ENCODE measurements at places on chromosomes 6 and 20. TPM values are rescaled to one million over a fixed set of nuclear protein-coding genes. Genes with fewer than 3 reads are reported as not detected.
A peak's percentile ranks its signal among the peaks of the same experiment; 100 is the strongest.

- no peak for DNase-seq
- H3K4me3 ChIP-seq: no peak overlapping the region
- H3K27me3 ChIP-seq: no peaks in the 10 kb centered on the region
These were observed 10.1 kb upstream of the ADAM33 start for GRCh38 chr20:3691897-3692296.

The EDN1 gene
- total RNA-seq: 9.0 TPM

DNA sequence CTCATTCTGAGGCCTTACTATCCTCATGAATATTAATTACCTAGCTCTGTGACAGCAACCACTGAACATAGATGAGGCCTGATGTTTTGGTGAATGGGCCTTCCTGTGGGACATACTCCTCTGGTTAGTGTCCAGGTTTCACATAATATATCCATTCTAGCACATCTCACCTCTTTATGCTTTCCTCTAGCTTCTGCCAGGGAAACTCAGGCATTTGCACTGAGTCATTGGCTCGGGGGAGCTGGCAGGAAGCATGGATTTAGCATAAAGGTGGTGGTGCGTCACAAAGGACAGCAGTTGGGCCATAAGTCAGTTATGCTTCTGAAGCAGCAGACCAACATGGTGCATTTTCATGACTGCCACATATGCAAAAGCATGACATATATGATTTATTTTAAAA, 37.5 kb upstream of the TMEM170B start:
- no peak for DNase-seq
- H3K4me1 ChIP-seq: no peaks in the 10 kb centered on the region
- no peaks in the 10 kb centered on the region for H3K27me3 ChIP-seq
- no peak overlapping the region for H3K27ac ChIP-seq
- no peaks in the 10 kb centered on the region for H3K36me3 ChIP-seq

- H3K27me3 ChIP-seq: no peaks in the 10 kb centered on the region
- H3K4me3 ChIP-seq: no peak overlapping the region
- DNase-seq: no peak
- no peaks in the 10 kb centered on the region for H3K36me3 ChIP-seq
These were observed 639.6 kb downstream of the EPHA7 start for GRCh38 chr6:92779746-92780145.

GRCh38 chr20:54472607-54473006, 2.8 kb upstream of the DOK5 start:
- H3K27me3 ChIP-seq: no peaks in the 10 kb centered on the region
- no peak for DNase-seq
- H3K4me3 ChIP-seq: no peak overlapping the region
- no peak overlapping the region for H3K27ac ChIP-seq

The PTK7 gene
- 0.64 TPM for total RNA-seq

The TRIM15 gene
- total RNA-seq: 0.12 TPM

The PRSS35 gene
- total RNA-seq: 0.36 TPM

- no peak overlapping the region for H3K4me3 ChIP-seq
- H3K27me3 ChIP-seq: no peaks in the 10 kb centered on the region
- no peaks in the 10 kb centered on the region for H3K36me3 ChIP-seq
- no peak overlapping the region for H3K27ac ChIP-seq
These were observed 25.0 kb downstream of the ANGPT4 start for GRCh38 chr20:891058-891705.

DNA sequence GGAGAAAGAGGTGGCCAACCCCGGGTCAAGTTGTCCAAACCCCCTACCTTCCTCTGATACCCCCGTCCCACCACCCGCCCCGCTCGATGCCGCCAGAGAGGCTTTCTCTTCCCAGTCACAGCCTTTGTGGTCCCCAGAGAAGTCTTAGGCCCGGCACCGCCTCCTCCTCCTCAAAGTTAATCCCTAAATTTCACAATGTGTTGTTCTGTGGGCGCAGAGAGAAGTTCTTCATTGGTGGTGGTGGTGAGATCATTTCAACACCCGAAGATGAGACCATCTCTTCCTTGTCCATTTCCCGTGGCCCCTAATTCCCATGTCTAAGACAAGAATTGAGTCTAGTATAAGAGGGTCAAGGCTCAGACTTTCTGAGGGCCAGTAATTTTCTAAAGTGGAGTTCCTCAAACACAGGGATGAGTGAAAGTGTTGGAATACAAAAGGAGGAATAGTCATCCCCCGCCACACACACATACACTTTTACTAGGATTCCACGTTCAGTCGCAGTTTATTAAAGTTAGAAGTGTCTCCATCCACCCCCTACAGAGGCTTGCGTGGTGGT, 10.4 kb downstream of the TRIM31 start:
- peaks cover 26% of the 10 kb centered on the region for H3K4me1 ChIP-seq
- H3K36me3 ChIP-seq: no peaks in the 10 kb centered on the region
- H3K27me3 ChIP-seq: peaks cover 43% of the 10 kb centered on the region
- no peak for DNase-seq

DNA sequence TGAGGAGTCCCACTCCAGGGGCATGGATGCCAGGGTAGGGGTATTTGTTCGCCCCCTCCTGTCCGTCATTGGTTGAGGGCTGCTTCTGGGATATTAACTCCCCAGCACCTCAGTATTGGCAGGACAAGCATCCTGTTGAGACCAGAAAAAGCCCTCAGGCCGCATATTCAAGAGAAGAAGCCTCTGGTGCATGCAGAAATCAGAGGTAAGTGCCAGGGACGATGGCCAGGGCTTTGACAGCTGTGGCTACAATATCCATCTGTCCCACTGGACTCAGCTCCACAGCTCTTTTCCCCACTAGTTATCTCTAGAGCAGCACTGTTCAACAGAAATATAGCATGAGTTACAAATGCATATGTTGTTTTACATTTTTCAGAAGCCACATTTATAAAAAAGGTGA, 651.3 kb downstream of the KIF16B start:
- no peak for DNase-seq
- no peaks in the 10 kb centered on the region for H3K4me1 ChIP-seq
- H3K4me3 ChIP-seq: no peak overlapping the region
- H3K27ac ChIP-seq: no peak overlapping the region
- no peaks in the 10 kb centered on the region for H3K36me3 ChIP-seq

DNA sequence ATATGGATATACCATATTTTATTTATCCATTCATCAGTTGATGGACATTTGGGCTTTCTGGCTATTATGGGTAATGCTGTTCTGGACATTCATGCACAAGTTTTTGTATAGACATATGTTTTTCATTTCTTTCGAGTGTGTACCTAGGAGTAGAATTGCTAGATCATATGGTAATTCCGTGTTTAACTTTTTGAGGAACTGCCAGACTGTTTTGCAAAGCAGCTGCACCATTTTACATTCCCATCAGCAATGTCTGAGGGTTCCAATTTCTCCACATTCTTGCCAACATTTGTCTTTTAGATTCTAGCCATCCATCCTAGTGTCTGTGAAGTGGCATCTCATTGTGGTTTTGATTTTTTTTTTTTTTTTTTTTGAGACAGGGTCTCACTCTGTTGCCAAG, 20.8 kb downstream of the SRC start:
- no peak for DNase-seq
- no peaks in the 10 kb centered on the region for H3K4me1 ChIP-seq
- H3K36me3 ChIP-seq: no peaks in the 10 kb centered on the region
- no peak overlapping the region for H3K27ac ChIP-seq
- no peak overlapping the region for H3K4me3 ChIP-seq
- no peaks in the 10 kb centered on the region for H3K27me3 ChIP-seq

GRCh38 chr6:12557765-12558164, 158.8 kb upstream of the PHACTR1 start:
- no peak overlapping the region for H3K27ac ChIP-seq
- H3K4me3 ChIP-seq: no peak overlapping the region
- H3K4me1 ChIP-seq: no peaks in the 10 kb centered on the region

DNA sequence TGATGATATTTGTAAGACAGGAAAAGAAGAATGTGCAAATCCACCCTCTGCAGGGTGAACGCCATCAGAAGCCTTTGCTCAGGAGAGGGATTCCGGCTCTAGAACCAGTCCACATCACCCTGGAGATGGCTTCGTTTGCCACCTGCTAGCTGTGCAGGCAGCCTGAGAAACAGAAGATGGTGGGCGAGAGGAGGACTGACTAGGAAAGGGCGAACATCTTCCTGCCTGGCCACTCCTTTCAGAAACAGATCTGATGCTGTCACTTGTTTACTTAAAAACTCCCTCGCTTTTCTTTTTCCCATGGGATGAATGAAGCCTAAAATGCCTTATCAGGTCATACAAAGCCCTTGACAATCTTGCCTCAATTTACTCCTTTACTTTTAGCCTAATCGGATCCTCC, 1.2 kb downstream of the PTPRA start:
- H3K4me1 ChIP-seq: peaks cover 21% of the 10 kb centered on the region
- no peaks in the 10 kb centered on the region for H3K36me3 ChIP-seq
- peak overlapping the region; percentile 99 for H3K4me3 ChIP-seq
- H3K27me3 ChIP-seq: no peaks in the 10 kb centered on the region
- no peak overlapping the region for H3K27ac ChIP-seq

GRCh38 chr6:44321210-44321609, 8.1 kb upstream of the AARS2 start:
- H3K27me3 ChIP-seq: peaks cover 3% of the 10 kb centered on the region
- H3K4me1 ChIP-seq: no peaks in the 10 kb centered on the region
- no peak overlapping the region for H3K4me3 ChIP-seq
- no peak overlapping the region for H3K27ac ChIP-seq

The GSTA1 gene
- 0.27 TPM for total RNA-seq

The C6orf141 gene
- not detected for total RNA-seq

- H3K36me3 ChIP-seq: no peaks in the 10 kb centered on the region
- H3K27ac ChIP-seq: no peak overlapping the region
- DNase-seq: no peak
- no peaks in the 10 kb centered on the region for H3K4me1 ChIP-seq
These were observed 75.7 kb upstream of the RALY start for GRCh38 chr20:33917831-33918525.

GRCh38 chr20:15252304-15252703, 914.9 kb upstream of the FLRT3 start:
- H3K36me3 ChIP-seq: no peaks in the 10 kb centered on the region
- H3K27me3 ChIP-seq: no peaks in the 10 kb centered on the region
- no peaks in the 10 kb centered on the region for H3K4me1 ChIP-seq
- no peak overlapping the region for H3K27ac ChIP-seq
- no peak overlapping the region for H3K4me3 ChIP-seq
- DNase-seq: no peak

The SASH1 gene
- total RNA-seq: 36.0 TPM

The TCP11 gene
- not detected for total RNA-seq

The PAX1 gene
- not detected for total RNA-seq

DNA sequence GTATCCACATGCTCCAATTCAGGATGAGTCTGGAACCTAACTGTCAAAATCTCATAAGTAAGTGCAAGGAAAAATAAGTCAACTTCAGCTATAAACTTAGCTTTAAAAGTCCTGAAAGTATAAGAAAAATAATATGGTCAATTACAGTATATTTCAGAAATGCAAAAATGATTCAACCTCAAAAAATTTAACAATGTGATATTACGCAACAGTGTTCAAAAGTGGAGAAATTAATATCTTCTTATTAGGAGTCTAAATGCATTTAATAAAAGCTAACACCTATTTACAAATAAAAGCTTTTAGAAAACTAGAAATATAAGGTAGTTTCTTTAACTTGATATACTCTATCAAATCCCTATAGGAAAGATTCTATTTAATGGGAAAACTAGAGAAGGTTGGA, 111.2 kb upstream of the OPRM1 start:
- no peak overlapping the region for H3K27ac ChIP-seq
- no peak for DNase-seq
- H3K4me1 ChIP-seq: no peaks in the 10 kb centered on the region

DNA sequence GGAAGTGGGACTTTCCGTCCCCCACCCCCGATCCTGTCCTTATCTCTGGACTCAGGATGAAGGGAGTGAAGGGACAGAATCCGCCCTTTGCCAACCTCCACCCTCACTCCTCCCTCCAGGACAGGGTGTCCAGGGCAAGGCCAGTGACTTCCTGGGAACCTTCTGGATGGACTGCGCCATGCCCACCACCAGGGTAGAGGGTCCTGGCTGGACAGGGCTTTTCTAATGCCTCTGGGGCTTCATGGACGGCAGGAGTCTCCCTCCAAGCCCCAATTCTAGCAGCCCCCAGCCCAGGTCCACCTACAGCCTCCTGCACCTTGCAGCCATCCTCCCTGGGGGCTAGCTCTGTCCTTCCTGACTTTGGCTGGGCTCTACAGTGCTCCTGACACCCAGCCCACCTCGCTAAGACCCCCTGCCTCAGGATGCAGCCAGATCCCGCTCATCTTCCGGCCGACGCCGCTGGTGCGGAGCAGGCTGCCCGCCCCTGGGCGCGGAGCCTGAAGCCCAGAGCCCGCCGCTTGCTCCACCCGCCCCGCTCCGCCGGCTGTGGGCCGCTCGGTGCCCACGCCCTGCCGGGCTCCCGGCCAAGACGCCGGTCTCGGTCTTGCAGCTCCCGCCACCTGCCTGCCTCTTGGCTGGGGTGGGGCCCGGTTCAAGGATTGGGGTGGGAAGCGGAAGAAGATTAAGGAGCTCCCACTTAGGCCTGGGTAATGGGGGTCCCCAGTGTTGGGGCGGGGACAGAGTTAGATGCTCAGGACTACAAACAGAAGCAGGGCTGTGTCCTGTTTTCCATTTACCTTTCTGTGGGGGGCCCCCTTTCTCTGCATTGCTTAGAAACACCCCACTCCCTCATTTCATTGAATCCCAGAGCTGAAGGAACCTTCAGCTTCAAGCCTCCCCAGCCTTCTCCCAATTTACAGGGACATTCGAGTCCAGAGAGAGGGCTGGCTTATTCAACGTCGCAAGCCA, 72.8 kb downstream of the MDGA1 start:
- DNase-seq: no peak
- peaks cover 11% of the 10 kb centered on the region for H3K27me3 ChIP-seq
- no peaks in the 10 kb centered on the region for H3K4me1 ChIP-seq
- peak overlapping the region; percentile 25 for H3K4me3 ChIP-seq

DNA sequence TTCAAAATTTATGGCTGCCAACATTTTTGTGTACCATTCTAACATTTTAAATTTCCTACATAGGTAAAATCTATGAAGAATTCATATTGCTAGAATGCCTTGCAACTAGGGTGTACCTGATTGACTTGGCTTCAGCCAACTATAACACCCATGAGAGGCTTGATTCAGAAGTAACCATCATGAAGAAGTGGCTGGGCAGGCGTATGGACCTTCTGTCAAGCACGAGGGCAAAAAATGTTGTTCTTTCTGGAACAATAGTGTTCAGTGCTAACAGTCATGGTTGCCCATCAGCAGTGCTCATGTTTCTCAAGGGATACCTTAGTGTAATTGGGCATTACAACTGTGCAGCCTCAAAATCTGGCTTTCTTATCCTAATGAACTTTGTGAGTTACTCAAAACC, 42.9 kb downstream of the ID4 start:
- H3K4me3 ChIP-seq: no peak overlapping the region

The TRPC4AP gene
- 67.4 TPM for total RNA-seq

DNA sequence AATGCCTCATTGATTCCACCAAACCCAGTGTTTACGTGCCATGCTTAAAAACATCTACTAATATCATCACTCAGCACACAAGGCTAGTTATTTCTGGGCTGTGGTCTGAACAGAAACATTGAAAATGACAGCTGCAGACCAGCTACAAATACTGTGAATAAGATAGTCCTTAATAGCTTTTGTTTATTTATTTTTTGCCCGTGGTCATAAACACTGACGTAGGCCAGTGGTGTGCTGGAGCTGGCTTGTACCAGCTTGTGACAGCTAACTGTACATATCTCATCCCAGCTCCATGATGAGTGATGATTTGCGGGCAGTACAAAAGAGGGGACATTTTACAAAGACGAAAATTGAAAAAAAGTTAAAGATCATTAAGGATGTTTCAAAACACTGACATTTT, 1057.0 kb downstream of the EPHA7 start:
- H3K4me1 ChIP-seq: no peaks in the 10 kb centered on the region
- no peak overlapping the region for H3K27ac ChIP-seq
- no peak for DNase-seq
- no peak overlapping the region for H3K4me3 ChIP-seq
- H3K27me3 ChIP-seq: no peaks in the 10 kb centered on the region

All from gastrocnemius medialis (tissue), 4 donors.